ENCODE measurements at places on chromosomes 1 and 21.

DNA sequence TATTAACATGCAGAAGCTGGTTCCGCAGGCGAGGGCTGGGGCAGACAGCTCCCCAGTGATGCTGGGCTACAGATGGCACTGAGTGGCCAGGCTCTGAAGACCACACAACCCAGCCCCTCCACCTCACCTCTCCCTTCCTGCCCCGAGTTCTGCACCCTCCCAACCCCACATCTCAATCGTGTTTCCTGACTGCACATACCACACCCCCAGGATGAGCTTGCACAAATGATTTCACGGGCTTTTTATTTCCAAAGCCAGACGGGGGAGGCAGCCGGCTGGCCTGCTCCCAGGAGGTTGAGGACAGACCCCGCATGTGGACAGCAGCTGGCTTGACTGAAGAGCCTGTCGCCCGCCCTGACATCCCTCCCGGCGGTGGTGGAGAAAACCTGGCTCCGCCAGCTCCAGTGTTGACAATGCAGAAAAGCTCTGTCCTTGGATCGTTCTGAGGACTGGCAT lies 21.4 kb upstream of the ALDH4A1 start:
- no peak for DNase-seq

DNA sequence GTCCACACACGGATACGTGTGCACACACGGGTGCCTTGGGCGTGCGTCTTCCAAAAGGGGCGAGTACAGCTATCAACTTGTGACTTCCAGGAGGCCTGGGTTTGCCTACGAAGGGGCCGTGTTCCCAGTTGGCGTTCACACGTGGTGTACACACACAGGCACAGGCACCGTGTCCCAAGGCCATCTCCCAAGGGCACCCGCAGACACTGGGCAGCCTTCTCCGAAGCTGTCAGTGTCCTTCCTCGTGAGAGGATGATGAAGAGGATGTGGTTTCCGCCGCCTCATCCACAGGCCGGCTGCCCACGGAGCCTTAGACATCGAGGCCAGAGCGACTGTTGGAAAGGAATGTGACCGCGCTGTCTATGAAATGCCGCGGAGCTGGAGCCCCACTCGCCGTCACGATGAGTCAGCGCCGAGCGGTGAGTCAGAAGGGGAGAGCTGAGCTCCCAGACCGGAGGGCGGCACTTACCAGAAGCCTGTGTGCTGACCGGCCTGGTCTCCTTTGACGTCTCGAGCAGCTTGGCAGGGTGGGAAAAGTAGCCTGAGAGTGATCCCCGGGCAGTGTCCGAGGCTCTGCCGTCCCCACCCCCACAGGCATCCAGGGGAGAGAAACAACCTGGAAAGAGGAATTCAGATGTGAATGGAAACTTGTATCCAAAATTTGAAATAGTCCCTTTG lies 141.4 kb upstream of the ARHGEF16 start:
- peak; percentile 51 for DNase-seq

- DNase-seq: no peak
Measured at GRCh38 chr1:53297195-53297594, 30.7 kb downstream of the LRP8 start.

DNA sequence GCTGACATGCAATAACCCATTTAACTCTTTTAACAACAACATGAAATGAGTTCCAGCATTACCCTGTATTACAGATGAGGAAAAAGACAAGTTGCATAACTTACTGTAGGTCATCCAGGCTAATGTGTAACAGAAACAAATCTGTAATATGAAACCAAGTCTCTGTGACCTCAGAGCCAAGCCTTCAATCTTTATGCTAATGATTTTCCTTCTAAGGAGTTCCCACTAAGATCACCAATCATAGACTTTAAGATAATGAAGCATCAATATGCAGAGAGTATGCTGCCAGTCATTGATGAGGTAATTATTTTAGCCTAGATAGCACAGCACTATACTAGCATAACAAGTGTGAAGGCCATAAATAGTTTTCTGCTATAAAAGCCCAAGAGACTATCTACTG lies 35.6 kb upstream of the RNPC3 start:
- no peak for DNase-seq

DNA sequence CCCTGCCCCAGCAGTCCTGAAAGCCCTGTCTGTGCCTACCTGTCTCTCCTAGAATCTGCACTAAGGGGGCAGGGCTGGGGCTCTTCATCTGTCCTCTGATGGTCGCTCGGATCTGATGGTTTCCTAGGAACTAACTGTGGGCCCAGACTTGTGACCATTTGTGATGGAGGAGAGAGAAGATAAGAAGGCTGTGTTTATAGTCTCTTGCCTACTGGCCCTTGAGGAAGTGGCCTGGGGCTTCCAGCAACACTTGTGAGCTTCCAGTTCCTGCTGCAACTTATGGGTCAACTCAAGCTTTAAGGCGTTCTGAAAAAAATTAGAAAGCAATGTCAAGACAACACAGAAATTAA lies 53.2 kb upstream of the SYNC start:
- no peak for DNase-seq

GRCh38 chr1:243474906-243475305 lies 219.1 kb downstream of the SDCCAG8 start:
- DNase-seq: no peak

DNA sequence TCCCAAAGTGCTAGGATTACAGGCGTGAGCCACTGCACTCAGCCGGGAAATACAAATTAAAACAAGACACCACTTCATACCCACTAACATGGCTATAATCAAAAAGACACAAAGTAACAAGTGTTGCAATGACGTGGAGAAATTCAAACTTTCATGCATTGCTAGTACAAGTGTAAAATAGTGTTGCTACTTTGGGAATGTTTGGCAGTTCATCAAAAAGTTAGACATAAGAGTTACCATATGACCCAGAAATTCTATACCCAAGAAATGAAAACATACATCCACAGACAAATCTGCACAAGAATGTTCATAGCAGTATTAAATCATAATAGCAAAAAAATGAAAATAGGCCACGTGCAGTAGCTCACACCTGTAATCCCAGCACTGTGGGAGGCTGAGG lies 16.4 kb downstream of the FOXJ3 start:
- DNase-seq: no peak

DNA sequence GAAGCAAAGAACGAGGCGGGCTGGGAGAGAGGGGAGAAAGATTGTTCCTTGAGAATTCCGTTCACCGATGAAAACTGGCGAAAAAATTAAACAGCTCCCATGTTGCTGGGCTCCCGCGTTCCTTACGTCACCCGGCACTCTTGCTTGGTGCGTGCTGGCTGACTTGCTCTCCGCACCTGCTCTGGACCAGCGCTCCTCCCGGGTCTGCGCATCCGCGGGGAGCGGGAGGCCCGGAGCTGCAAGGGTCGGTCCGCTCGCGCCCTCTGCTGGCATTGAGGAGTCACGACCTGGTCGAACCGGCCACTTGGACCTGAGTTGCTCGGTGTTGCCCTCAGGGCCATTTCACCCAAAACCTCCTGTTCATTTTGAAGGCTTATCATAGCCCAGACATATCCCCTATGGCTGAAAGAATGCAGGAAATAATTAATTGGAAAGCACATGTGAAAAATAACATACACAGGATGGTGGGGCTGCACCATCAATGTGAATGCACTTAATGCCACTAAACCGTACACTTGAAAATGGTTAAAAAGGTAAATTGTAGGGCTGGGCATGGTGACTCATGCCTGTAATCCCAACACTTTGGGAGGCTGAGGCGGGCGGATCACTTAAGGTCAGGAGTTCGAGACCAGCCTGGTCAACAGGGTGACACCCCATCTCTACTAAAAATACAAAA lies 98.9 kb upstream of the BACE2 start:
- peak; percentile 74 for DNase-seq

DNA sequence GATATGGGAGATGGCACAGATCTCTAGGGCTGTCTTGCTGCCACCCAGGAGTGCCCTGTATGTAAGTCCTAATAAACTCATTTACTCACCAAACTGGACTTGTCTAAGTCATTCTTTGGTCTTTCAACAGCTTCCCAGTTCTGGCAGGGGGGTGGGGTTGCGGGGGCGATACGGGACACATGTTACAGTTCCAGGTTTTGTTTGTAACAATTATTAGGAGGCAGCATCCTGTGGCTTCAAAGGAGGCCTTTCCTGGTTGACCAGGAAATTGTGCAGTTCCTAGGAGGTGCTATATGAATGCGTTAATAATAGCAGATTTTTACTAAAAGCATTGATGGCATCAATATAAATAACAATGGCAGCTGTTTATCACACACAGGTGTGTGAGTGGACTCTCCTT lies 42.7 kb upstream of the TRIM45 start:
- no peak for DNase-seq

DNA sequence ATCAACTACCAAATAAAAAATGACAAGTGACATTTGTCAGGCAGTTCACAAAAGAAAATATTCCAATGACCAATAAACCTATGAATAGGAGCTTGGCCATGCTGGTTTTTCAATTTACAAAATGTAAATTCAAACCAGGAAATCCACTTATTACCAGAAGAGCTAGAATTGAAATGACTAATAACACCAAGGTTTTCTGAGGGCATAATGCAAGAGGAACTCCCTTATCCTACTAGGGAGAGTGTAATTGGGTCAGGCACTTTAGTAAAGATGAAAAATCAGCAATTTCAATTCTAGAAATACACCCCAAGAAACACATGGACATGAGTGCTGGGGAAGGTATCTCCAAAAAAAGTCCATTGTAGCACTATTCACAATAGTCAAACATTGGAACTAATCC lies 16.7 kb upstream of the TIAM1 start:
- no peak for DNase-seq

- DNase-seq: no peak
Measured at GRCh38 chr1:15838721-15839120, 8.8 kb upstream of the SPEN start.

DNA sequence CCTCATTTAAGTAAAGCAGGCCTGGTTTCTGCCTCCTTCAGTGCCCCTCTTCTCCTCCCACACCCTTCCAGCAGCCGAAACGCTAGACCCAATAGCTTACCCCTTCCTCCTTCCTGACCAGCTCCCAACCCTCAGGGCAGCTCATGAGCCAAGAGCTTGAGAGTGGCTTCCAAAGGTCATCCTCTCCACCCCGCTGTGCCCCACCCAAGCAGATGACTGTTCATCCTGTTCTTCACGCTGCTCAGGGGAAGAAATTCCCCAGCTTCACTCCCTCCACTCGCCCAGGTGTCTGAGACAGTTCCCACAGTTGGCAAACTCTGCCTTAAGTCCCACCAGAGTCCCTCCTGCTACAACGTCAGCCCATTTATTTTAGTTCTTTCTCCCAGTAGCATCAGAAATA lies 23.4 kb downstream of the ARHGEF19 start:
- no peak for DNase-seq

DNA sequence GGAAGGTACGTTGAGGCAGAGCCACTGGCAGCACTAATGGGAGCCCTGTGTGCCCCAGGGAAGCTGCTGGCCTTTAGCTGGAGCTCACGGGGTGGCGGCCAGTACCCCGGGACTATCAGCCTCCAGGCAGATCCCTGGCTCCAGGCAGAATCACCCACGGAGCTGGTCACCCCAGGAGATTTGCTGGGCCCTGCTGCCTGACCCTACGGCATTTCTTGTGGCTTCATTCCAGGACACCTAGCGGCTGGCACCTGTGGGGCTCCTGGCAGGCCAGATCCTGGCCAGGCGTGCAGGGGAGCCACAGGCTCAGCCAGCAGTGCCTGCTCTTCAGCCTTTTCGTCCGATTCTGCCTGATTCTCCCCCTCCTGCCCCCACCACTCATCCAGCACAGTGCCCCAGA lies 7.1 kb downstream of the PADI1 start:
- DNase-seq: no peak

GRCh38 chr1:230794431-230794830 lies 47.2 kb downstream of the CAPN9 start:
- no peak for DNase-seq

GRCh38 chr1:208942394-208943130 lies 641.0 kb upstream of the CAMK1G start:
- no peak for DNase-seq

DNA sequence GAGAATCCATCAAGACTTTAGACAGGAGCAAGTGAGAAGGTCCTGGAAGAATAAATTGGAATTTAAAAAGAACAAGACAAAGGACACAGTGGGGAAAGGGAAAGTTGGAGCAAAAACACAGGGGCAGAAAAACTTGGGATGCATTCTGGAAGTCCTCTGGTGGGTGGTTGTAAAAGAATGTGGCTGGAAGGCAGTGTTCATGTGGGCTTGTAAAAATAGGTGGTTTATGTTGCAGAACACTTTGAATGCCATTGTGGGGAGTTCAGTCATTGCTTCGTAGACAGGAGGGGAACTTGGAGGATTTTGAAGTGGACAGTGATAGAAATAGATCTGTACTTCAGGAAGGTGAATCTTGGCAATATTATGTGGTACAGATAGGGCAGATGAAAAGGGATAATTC lies 15.2 kb downstream of the KIF1B start:
- no peak for DNase-seq

GRCh38 chr1:76390456-76390855 lies 315.9 kb downstream of the ST6GALNAC3 start:
- DNase-seq: no peak

- DNase-seq: no peak
Measured at GRCh38 chr1:23506376-23507107, 22.6 kb upstream of the ASAP3 start.

GRCh38 chr1:205421798-205422197 lies at the start of gene LEMD1:
LEMD1 (minus strand) TSS chr1:205422056; CDS start chr1:205420536, 1,520 bp downstream.
- DNase-seq: no peak

- DNase-seq: no peak
Measured at GRCh38 chr1:214296860-214297745, 16.1 kb downstream of the SMYD2 start.

DNA sequence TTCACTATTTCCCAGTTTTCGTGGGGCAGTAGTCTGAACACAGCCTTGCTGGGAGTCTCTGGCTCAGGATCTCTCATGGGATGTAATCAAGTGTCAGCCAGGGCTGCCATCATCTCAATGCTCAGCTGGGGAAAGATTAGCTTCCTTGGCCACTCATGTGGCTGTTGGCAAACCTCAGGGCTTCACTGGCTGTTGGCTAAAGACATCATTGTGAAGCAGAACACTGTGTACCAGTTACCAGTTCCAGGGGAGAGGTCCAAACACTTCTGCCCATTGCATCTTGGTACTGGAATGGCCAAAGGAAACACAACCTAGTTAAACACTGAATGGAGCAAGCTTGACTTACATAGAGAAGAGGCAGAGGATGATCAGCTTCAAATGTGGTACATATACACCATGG lies 33.7 kb downstream of the AADACL4 start:
- no peak for DNase-seq

DNA sequence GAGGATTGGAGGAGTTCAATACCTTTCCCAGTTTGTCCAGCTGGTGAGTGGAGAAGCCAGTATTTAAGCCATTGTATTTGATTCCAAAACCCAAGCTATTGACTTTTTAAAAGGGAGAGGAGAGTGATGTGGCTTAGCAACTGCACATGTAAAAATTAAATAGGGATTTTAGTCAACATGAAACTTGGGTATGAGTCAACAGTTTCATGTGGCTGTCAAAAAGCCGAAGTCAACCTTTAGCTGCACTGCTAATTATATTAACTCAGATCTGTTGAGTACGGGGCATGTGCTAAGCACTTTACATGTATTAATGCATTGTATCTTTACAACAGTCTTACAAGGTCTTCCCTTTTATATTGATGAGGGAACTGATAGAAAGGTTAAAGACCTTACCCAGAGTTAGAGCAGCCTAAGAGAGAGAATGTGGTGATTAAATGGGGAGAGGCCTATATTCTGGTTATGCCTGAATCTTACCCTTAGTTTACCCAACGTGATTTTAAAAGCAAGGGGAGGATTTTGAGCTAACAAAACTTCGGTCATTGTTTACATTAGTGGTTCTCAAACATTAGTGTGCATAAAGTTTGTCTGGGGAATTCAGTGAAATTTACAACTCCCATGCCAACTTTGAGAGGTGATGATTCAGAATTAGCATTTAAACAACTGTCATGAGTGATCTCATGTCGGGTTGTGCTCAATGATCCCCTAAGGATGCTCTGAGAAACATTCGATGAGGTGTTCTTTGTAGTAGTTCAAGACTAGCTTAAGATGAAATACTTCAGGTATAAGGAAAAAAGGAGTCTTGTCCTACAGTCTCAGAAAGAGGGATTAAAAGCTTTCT lies 6.9 kb upstream of the SLC35F3 start:
- no peak for DNase-seq

Measured in activated naive CD4-positive, alpha-beta T cell treated with anti-CD3 and anti-CD28 coated beads, Interleukin-2, amount 50 U/mL, for 16 hours (primary cell).